Stimulated activated CD4-positive, alpha-beta T cell treated with anti-CD3 and anti-CD28 coated beads, TNF-alpha, amount 100 ng/mL, for 48 hours (primary cell): ENCODE measurements at places on chromosomes 16 and 17.

- no peak for DNase-seq
Observed at GRCh38 chr17:67491009-67491680, 114.1 kb downstream of the PITPNC1 start.

DNA sequence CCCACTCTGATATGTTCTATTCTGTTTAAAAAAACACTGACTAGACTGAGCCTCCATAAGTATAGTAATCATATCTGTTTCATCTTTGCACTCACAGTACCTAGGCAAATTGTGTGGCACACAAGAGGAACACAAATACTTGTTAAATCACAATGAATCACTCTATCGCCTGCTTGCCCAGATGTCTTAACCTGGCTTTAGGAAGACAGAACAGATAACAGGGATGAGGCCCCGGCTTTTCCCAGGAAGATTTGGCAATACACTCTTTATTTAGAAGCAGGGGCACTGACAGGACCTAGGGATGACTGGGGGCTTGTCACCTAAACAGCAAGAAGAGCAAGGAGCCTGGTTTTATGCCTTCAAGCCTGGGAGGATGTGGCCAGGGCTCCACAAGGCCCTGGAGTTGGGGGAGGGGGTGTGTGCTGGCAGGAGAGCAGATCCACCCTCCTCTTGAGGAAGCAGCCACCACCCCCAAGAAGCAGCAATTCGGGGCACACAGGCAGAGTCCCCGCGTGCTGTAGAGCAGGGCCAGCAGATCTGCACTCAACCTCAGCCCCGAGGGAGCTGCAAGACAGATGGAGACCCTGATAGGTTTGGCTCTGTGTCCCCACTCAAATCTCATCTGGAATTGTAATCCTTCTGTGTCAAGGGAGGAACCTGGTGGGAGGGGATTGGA is 41.0 kb upstream of the KSR1 start:
- no peak for DNase-seq

DNA sequence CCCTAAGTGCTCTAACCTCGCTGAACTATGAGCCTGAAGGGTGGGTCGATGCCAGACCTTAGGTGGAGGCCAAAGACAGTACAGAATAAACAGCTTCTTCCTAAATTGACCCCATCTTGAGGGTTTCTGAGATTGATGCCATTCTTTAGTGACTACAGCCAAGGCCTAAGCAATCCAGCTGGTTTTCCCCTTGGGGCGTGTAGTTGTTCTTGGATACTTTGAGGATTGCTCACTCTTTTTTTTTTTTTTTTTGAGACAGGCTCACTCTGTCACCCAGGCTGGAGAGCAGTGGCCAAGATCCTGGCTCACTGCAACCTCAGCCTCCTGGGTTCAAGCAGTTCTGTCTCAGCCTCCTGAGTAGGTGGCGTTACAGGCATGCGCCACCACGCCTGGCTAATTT is 2.0 kb downstream of the OVCA2 start:
- DNase-seq = no peak

- DNase-seq = no peak
Observed at GRCh38 chr17:7717756-7718350, 309 bp downstream of the DNAH2 start.

GRCh38 chr17:44387804-44388203 is 1.6 kb downstream of the ITGA2B start:
- DNase-seq = no peak

DNA sequence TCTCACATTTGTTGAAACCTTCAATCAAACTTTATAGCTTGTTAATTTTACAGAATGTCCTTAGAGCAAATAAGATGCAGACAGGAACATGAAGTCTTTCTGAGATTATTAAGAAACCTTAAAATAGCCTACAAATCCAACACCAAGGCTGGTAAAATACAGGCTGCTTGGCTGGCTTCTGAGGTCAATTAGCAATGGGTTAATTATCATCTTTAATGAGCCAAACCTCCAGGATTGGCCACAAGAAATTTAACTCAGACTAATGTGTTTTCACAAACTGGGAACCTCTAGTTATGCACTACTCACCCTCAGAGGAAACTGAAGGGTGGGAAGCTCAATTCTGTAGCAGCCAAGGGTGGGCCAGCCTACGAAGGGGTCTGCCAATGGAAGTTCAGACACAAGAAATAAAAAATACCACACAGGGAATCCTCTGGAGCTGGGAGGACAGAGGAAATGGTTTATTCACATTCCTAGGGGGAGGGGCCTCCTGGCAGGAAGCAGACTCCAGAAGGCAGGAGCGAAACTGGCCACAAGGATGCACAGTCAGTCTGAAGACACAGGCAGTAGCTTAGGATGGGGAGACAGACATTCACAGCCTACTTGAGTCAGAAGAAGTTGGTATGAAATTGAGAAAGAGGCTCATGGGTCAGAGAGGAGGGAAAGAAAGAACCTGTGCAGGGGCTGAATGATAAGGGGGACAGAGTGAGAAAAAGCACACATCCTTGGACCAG is 36.1 kb downstream of the HIC1 start:
- no peak for DNase-seq

- DNase-seq = no peak
Observed at GRCh38 chr16:1199347-1200013, 25.6 kb downstream of the TPSG1 start.
